ENCODE measurements at places on chromosomes 1 and 21. TPM values are rescaled to one million over a fixed set of nuclear protein-coding genes. Genes with fewer than 3 reads are reported as not detected.
A peak's percentile ranks its signal among the peaks of the same experiment; 100 is the strongest.

DNA sequence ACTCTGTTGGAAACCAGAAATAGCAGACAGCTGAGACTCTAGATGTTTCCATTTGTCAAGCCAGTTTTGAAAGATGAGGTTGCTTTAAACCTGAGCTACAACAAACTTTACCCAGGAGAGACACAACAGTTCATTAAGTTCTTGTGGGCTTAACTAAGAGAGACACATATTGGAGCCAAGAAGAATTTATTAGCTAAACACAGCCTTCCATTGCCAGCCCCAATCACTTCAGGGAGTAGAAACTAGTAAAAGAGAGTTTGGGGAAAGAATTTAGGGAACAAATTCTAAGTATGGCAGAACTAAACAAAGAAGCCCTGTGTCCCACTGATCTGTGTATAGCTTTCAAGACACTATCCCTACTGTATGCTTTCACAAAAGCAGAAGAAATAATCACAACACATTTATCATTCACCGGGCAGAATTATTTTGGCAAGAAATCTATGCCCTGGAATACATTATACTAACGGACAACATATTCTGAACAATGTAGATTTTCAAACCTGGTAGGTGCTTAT, 87.3 kb upstream of the KAZN start:
- DNase-seq, result no peak

Gene NBPF20
- 5.6 TPM for total RNA-seq

DNA sequence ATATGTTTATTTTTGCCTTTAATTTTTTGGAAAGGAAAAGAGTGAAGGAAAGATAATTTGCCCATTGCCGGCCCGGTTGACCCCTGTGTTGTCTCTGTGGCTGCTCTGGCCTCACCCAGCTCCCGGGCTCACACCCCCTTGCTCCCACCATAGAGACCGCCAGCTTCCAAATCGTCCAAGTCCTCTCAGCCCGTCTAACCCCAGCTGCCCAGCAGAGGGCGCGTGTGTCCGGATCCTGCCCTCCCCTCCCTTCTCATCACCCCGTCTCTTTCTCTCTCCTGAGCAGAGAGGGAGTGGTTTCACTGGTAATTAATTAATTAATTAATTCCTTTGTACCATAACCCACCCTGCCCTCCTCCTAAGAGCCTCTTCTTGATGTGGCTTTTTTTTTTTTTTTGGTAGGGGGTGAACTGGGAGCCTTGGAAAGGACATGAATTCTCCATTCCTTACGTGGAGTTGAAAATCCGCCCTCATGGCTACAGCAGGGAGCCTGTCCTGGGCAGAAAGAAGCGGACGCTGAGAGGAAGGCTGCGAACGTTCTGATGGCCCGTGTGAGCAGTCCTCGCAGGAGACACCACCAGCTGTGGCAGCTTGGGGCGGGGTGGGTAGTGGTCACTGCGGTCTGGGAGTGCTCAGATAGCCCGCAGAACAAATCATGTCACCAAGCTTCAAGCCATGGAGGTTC, 45.9 kb downstream of the KIAA0040 start:
- peak; percentile 77 for DNase-seq

Gene HNRNPCL4
- total RNA-seq, result not detected

Gene EXO1
- total RNA-seq, result 17.6 TPM

DNA sequence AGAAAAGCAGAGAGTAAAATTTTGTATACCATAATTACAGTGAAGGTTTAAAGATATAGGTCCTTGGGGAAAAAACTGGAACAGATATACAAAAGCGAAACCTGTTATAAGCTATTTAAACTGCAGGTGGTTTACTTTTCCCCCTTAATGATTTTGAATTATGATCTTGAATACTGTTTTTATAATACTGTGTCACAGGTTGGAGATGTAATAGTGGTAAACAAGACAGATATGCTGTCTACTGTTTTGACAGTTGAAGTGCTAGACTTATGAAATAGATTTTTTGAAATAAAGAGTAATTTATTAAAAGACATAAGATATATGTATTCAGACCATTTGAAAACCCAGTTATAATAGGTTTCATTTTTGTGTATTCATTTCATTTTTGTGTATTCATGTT, 129.4 kb downstream of the CD247 start:
- no peak for DNase-seq

Gene BSDC1
- total RNA-seq, result 75.7 TPM

DNA sequence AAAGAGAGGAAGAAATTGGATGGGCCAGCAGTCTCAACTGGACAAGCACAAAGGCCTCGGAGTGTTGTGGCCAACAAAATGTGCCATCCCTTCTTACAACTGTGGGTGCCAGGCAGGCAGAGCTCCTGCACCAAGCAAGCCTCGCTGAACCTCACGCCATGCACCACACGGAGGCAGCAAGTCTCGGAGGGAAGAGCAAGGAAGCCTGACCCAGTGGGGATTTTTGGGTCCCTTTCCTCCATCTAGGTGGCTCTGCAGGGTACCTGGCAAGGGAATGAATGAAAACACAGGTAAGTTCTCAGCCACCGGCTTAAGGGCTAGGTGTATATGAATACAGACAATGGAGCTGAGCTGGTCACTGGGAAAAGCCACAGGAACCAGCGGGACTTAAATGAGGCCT, 40.8 kb downstream of the HSD3B1 start:
- no peak for DNase-seq

- DNase-seq, result peak; percentile 98
Observed at GRCh38 chr1:55310505-55310971, 95.4 kb upstream of the USP24 start.

DNA sequence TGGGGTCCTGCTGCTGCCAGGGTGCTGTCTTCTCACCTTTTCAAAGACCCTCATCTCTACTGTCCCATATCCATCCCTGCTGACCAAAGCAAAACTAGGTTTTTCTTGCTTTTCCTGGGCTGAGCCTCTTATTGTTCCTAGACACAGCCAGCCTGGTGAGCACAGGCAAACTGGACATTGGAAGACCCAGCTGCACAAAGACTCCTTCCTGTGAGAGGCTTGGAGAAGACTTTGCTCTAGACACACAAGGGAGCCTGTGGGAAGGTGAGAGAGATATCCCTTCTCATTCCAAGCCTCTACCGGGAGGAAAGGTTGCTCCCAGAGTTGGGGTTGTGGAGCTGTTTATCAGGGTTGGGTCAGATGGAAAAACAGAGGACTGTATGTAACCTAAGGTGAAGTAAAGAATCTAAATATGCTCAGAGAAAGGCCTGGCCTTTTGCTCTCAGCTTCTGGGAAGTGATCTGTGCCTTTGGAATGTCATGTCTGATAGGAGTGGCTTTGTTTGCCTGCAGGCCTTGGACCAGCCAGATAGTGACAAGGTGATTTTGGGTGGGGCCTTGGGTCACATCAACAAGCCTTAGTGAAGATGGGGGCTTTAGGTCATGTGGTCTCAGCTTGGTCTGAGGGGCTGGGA, 87.6 kb upstream of the RUNX1 start:
- peak; percentile 13 for DNase-seq
